Aorta (tissue), 5 donors: ENCODE measurements at places on chromosomes 2 and 18. TPM values are rescaled to one million over a fixed set of nuclear protein-coding genes. Genes with fewer than 3 reads are reported as not detected.

GRCh38 chr2:189337656-189338055 lies 103.6 kb upstream of the WDR75 start:
- no peak for DNase-seq

DNA sequence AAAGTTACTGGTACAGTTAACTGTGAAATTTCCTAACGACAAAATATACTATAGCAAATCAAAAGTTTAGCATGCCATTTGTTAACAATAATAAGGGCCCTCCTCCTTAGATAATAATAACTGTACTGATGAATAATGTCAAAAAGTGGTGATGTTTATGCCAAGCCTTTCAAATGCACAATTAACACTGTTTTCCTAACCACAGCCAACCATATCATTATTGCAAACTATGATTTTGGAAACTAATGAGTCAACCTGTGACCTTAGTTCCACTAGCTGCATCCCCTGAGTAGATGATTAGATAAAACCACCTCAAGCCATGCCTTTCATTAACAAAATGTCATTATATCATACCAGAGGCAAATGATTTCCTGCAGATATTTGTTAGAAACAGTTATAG lies 25.1 kb upstream of the GPR75 start:
- DNase-seq: no peak

DNA sequence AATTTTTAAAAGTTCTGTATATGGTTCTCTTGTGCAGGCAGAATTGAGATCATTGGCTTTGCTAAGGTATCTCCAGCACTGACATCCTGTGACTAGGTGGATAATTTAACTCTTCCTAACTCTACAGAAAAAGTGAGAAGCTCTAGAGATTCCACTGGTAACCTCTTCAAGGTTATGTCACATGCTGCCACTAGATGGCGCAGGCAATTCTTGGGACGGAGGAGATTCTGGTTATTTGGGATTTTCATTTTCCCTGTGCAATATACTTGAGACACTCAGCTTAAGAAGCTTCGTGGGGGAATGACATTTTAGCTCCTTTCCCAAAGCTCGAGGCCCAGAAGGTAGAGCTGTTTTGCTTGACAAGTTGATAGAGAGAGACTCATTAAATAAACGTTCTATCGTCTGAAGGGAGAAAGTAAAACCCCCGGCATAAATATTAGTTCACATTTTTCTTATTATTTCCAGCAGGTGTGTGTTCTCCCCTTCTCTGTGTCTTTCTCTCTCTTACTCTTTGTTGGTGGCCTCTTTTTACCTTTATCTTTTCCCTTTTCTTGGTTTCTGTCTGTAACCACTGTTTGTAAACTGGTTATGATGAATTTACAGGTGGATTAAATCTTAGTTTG lies 26.6 kb upstream of the LANCL1 start:
- no peak for DNase-seq

- DNase-seq: no peak
These were observed 371.1 kb downstream of the TXNL1 start for GRCh38 chr18:56267334-56267733.

DNA sequence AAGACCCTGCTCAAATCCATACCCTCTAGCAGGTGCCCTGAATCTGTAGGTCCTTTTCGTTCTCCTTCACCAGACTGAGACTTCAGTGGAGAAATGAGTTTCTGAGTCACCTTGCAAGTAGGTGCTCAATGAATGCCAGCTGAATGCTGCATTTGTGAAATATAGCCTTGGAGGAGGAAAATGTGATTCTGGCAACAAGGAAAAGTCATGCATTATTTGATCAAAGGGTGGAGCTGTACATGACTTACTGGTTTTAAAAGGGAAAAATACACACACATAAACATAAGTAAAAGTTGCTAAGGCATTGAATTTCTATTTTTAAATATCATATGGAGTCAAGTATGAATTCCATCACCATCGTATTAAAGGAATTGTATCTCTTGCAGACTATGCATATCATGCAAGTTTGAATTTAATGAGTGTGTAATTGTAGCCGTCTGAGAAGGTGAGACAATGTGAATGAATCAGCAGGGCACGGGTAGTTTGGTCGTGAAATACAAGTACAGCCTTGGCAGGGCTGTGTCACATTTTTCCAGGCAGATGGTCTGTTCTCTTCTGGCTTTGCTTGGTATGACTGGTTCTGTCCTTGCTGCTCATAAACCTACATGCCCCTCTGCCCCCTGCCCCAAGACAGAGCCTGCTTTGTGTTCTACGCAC lies 160.8 kb downstream of the COL6A3 start:
- no peak for DNase-seq

GRCh38 chr2:212505586-212505985 lies 33.0 kb downstream of the ERBB4 start:
- DNase-seq: no peak

DNA sequence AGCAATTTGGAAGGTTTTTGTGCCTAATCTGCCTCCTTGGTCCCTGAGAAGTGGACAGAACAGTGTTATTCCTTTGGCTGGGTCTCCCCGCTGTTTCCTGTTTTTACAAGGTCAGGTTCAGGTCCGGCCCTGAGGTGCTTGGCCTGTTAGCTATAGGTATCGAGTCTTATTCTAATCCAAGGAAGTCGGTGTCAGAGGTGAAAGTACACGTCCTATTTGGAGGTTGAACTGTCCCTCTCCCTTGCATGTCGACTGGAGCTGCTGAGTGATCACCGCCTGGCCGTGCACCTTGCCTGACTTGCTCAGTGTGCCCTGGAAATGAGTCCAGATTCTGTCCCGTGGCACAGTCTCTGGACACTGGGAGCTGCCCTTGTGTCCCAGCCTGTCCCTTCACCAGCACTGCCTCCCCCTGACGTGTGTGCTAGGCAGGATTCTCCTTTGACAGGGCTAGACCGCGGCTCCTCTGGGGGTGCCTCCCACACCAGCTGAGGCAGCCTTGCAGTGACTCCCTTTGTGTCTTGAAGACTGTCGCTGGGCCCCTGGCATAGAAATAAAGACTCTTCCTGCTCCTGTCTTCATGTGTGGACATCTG lies 65.7 kb upstream of the RBM44 start:
- DNase-seq: no peak

GRCh38 chr2:187514930-187515329 lies 39.3 kb downstream of the TFPI start:
- DNase-seq: no peak

DNA sequence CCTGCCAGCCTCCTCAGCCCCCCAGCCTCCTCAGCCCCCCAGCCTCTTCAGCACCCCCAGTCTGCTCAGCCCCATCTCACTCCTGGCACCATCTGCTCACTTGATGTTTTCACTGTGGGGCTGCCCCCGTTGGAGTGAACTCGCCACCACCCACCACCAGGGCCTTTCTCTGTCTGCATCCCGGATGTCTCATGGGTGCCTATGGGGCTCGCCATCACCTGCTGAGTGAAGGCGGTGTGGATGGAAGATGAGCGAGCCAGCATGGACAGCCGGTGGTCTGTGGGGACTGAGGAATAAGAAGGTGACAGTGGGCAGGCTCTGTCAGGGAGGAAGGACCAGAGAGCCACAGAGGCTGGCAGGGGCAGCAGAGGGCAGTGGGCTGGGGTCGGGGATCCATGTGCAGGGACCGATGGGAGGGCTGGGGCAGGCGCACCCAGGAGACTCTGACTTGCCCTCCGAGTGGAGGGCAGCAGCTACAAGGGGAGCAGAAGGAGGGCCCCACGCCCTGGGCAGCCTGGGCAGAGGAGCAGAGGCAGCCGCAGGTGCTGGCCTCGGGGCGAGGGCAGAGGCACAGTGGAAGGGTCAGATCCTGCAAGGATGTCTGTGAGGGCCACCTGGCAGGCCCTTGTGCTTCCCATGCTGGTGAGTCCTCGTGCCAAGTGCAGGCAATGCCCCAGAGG lies 74.7 kb upstream of the ODC1 start:
- no peak for DNase-seq

- DNase-seq: no peak
These were observed 71.8 kb upstream of the NPAS2 start for GRCh38 chr2:100747996-100748615.

DNA sequence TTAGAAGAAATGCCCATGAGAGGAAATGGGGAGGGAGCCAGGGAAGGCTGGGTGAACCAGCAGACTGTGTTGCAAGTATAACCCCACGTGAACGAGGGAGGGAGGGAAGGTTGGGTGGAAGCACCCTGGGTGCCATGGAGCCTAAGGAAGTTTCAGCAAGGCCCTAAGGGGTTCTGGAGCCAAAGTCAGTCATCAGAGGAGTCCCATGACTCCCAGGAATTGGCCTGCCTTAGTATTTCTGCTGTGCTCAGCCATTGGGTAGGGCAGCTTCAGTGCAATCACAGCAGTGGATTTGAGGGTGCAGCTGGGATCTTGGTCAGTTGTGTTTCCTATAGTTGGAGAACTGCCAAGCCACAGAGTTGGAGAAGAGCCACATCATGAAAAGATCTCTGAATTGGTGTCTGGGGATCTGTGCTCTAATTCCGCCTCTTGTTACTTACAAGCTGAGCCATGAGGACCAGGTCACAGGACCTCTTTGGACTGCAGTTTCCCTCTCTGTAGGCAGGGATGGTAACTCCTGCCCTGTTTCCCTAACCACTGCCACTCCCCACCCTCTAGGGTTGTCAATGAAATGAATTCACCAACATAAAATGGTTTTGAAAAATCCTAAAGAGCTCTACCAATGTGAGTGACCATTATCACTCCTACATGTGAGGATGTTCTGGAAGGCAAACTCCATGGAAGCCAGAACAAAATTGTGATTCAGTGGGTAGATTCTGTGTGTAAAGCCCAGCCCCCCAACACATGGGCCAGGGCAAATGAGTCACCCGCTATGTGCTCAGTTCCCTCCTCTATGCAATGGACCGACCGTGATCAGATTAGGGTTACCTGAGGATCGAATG lies 108.9 kb downstream of the CLIP4 start:
- DNase-seq: peak; percentile 85

DNA sequence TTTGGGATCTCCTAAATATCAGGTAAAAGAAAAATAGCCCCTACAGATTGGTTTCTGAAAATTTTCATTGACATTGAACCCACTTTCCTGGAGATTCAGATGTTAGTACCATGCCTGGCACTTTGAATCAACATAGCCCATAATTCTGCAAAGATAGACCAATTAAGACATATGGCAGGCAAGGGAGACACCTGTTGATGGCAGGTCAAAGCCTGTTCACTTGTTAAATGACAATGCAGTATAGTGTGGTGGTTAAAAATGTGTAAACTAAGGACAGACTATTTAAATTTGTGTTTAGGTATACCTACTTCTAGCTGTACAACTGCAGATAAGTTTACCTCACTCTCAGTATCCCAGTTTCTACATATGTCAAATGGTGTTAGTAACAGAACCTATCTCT lies 178.1 kb upstream of the MMADHC start:
- DNase-seq: no peak

GRCh38 chr2:2580341-2580740 lies 249.3 kb upstream of the MYT1L start:
- DNase-seq: no peak

DNA sequence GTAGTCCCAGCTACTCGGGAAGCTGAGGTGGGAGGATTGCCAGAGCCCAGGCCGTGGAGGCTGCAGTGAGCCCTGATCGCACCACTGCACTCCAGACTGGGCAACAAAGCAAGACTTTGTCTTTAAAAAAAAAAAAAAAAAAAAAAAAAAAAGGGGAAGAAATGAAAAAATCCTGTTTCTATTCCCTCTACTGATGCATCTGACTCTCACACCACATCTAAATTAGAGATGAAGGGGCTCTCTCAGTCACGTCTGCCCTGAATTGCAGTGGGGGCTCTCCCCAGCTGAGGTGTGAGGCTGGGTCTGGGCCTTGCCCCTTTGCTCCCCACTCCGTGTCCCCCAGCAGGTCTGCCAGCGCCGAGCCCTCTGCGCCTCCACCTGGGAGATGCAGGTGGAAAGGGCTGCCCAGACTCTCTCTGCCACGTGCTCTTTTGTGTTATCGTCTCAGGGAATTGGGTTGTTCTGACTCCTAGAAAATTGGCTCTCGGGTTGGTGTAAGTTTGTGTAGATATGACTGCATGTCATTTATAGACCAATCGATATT lies 30.2 kb downstream of the TRAPPC12 start:
- DNase-seq: no peak

DNA sequence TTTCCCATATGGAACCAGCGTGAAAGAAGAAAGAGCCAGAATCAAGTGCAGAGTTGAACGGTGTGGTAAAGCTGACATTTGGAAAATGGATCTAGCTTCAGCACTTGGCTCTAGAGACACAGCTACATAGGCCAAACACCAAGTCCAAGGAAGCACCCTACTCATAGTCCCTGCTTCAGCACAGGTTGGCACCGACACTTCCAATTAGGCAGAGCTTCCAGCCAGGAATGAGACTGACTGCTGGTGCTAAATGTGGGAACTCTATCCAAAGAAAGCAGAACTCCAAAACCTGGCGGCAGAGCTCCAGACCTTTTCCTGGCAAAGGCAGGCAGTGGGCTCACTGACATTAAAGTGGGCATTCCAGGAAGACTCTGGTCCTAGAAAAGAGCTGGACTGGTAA lies 125.4 kb upstream of the CTNNA2 start:
- no peak for DNase-seq

DNA sequence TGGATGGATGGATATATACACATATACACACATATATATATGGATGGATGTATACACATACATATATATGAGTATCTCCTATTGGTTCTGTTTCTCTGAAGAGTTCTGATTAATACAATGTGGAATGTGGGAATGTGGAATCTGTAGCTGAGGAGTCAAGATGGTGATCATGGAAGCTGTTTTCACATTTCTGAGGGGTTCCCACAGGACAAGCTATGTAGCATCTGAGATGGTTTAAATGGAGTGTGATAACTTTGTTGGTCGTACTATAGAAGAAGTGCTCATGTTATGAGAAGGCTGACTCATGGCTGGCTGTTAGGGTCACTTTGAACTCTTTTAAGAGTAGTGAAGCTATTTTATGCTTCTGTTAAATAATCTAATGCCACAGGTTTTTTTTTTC lies 279.7 kb downstream of the MEIS1 start:
- no peak for DNase-seq

- DNase-seq: no peak
These were observed 137.4 kb upstream of the DLX2 start for GRCh38 chr2:172239944-172240590.

DNA sequence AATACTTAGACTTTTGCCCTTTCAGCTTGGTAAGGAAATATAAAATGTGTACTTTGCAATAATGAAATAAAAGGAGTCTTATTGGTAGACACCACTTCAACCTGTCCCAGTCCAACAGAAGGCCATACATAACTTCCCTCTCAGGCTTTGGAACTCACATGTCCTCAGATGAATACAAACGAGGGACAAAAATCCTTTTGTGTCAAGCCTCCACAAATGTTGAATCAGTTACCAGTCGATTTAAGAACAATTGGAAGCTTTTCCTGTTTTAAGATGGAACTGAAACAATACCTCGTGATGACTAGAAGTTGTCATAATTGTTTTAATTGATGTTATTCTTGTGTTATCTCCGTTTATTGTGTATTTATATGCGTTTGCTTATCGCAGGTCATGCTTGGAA lies 385.1 kb upstream of the POU3F3 start:
- no peak for DNase-seq

GRCh38 chr18:49728542-49728941 lies 84.8 kb downstream of the ACAA2 start:
- no peak for DNase-seq

Gene OBSL1
- total RNA-seq: 65.3 TPM

Gene NOSTRIN
- total RNA-seq: 45.3 TPM

Gene NEUROD1
- not detected for total RNA-seq

Gene TGFA
- total RNA-seq: 2.0 TPM

Gene LOXL3
- total RNA-seq: 18.9 TPM

Gene CHRND
- total RNA-seq: not detected

Gene CNTNAP5
- not detected for total RNA-seq

Gene SS18
- 81.3 TPM for total RNA-seq

Gene IL1F10
- total RNA-seq: not detected

Gene CRYGD
- not detected for total RNA-seq

Gene LIMS4
- total RNA-seq: 16.0 TPM

Gene CIB4
- total RNA-seq: not detected
